T47D (cell line): ENCODE measurements at places on chromosomes 16 and 17.

DNA sequence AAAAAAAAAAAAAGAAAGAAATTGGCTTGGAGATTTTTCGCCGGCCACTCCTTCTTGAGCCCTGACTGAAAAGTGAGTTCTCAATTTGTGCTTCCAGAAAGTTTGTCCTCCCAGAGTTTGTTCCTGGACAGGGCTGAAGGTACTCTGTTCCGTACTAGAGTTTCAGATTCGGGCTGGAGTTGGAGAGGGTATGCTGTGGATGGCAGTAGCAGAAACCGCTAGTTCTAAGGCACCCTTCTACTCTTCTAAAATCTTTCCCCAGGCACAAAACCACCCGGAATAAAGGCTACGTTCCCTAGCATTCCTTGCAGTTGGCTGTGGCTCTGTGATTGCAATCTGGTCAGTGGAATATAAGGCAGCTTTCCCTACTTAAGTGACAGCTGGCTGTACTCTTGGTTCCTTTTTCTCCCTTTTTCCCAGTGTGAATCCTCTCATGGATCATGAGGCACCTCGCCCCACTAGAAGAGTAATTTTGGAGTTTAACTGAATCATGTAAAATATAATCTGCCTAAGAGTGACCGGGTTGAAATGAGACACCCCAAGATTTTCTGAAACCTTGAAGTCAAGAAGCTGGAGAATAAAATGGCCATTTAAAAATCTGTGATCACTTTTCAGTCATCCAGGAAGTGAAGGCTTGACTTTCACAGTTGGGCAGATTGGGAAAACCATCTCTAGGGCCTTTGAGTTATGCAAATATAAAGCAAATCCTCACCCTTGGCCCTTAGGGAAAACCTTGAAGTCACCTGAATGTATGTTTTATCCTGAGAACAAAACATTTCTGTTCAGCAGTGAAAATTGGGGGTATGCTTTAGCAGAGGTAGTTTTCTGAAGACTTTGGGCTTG, 901 bp upstream of the HEATR6 start:
- peak; percentile 54 for DNase-seq

- DNase-seq, result no peak
Observed at GRCh38 chr17:1149869-1150268, 29.9 kb downstream of the ABR start.

DNA sequence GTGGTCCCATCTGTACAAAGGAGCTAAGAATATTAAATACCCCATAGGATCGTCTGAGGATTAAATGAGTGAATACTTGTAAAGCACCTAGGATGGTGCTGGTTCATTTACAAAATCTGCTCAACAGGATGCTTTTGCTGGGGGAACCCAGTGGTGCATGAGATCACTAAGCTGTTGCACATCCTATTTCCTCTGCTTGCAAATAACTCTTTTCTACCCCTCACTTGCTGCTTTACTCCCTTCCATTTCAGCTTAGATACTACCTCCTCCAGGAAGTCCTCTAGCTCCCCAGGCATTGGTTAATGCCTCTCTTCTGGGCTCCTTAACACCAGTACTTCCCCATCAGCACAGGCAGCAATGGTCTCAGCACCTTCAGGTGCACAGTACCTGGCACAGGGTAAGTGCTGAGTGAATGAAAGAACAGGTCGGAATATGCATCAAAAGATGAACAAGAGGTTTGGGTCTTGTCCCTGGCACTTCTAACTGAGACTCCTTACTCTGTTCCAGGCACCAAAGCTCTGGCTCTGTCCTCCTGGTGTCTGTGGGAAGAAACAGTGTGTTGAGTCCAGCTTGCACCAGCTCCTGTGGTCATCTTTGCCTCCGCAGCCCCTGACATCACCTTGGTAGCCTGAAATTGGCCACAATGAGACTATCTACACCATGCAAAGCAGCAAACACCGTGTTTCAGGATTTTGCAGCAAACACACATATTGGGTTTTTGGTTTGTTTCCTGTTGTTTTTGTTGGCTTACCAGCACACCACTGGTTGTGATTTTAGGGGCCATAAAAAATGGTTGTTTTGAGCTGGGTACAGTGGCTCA, 24.1 kb upstream of the IL21R start:
- no peak for DNase-seq

DNA sequence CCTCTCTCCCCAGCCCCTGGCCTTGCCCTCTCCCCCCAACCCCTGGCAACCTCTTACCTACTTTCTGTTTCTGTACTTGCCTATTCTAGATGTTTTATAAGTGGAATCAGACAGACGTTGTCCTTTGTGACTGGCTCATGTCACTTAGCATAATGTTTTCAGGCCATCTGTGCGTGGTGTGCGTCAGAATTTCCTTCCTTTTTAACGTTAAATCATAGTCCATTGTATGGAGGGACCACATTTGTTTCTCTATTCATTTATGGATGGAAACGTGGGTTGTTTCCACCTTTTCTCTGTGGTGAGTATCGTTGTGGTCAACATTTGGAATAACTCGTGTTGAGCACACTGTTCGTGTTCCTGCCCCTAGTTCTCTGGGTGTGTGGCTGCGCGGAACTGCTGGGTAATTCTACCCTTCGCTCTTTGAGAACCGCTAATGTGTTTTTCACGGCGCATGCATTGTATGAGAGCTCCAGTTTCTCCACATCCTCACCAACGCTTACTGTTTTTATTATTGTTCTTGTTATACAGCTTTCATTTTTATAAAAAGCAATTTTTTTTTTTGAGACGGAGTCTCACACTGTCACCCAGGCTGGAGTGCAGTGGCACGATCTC, 26.3 kb downstream of the ACTG1 start:
- no peak for DNase-seq

- no peak for DNase-seq
Observed at GRCh38 chr17:37256627-37257026, 119.2 kb upstream of the C17orf78 start.

GRCh38 chr16:82750068-82750467, 123.3 kb downstream of the CDH13 start:
- no peak for DNase-seq

DNA sequence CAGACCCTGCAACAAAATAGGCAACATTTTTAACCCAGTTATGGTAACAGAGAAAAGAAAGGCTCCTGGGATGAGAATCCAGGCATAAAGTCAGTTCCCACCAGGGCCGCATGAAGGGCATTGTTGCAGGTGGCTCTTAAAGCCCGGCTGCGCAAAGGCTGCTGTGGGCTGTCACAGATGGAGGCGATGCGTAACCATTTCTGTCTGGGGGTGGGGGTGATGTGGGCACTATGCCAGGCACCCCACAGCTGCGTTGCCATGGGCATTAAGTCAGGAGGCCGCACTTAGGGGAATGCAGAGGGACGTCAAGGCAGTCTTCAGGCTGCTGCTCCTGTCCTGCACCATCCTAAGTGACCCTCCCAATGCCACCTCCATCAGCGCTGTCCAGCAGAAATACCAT, 228.4 kb downstream of the CPPED1 start:
- no peak for DNase-seq

- DNase-seq, result no peak
Observed at GRCh38 chr17:65261152-65261551, 124.0 kb downstream of the RGS9 start.

DNA sequence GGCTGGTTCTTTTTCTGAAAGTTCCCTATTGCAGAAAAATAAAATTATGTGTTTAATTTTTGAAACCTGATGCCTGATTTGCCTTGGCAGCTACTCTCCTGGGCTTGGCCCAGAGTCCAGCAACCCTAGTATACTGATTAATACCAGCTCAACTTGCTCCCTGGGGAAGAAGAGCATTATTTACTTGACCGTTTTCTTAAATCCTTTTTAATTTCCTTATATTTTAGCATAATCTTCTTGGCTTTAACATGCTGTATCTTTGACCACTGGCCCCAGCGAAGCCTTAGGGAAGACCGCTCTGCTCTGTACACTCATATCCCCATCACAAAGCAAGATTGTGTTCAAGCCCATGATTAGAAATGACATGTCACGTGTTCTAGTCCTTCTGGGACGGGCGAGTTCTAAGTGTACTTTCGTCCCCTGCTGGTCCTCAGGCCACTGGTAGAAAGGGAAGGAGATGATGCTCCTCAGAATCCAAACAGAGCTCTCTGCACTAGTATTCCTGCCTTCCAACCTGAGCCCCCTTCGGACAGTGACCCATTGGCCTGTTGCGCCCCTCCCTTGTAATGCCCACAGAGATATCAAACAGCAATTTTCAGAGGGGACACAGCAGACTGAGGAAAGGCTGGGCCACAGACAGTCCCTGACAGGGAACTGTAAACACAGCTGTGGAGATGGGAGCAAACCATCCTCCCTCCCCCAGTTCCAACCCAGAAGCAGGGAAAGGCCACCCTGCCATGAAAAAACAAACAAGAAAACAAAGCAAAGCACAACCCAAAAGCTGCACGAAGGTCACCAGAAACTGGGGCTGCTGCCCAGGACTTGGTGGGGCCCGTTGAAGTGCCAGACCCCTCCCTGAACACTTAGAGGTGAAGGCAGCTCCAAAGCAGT, 4.3 kb upstream of the EZH1 start:
- DNase-seq, result no peak

- DNase-seq, result no peak
Observed at GRCh38 chr16:49697631-49698452, 158.1 kb downstream of the ZNF423 start.

DNA sequence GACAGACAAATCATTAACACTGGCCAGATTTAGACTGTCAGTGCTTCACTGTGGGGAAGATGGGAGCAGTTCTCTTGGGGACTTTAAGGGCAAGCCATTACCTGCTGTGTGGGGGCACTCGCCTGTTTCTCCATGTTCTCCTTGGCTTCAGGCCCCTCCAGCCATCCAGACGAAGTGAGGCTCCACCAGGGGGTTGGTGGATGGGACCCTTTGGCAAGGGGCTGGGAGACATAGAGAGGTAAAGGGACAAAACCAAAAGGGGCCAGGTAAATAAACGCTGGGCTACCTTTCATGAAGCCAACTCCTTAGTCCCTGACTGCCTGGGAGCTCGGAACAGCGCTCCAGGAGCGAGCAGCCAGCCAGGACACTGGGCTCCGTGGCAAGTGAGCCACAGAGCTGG, 14.0 kb downstream of the TBX4 start:
- no peak for DNase-seq

DNA sequence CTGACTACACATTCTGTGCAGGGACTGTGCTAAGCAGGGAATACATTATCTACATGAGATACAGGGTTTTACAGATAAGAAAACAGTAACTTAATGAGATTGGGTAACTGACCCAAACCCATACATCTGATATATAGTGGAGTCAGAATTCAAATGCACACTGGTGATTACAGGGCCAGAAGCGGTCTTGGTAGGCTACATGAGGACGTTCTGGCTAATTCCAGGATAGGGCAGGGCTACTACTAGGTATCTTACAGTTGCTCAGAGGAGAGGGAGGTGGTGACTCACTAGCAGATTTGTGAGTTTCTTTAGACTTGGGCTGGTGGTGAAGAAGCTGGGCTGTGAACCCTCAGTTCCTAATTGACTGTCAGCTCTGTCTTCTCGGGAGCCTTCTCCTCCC, 21.4 kb downstream of the TRIM16 start:
- DNase-seq, result no peak

- DNase-seq, result peak; percentile 87
Observed at GRCh38 chr17:40331743-40332641, 23.0 kb downstream of the RARA start.

DNA sequence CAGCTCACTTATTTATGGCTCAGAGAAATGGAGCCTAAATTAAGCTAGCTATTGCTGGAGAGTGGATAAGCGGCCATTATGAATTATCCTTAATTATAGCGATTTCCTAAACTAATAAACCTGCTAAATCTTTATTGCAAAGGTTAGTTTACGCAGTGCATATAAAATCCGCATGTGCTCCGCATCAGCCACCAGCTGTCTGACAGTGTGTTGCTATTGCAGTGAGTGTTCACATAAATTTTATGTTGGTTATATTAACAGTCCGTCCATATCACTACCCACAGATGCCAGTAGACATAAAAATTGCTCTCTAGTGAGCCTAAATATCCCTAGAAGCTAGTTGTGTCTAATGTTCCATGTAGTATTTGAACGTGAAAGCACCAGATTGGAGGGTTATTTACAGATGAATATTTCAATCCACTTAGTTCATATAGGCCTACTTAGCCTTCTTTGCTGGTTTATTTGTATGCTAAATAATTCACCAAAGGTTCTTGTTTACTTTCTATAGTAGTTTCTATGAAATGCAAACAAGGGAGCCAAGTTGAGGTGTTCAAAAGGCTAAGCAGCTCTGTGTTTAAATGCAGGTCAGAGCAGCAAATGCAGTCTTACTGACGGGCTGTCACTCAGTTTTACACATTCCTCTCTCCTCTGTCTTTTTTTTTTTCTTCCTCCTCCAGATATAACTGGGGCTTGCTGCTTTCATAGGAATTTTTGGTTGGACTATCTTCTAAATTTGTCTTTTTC, 219.1 kb downstream of the IRX3 start:
- DNase-seq, result no peak

- DNase-seq, result no peak
Observed at GRCh38 chr17:44359006-44359405, 4.6 kb downstream of the FAM171A2 start.

- no peak for DNase-seq
Observed at GRCh38 chr16:12611006-12611477, 192.6 kb downstream of the CPPED1 start.

DNA sequence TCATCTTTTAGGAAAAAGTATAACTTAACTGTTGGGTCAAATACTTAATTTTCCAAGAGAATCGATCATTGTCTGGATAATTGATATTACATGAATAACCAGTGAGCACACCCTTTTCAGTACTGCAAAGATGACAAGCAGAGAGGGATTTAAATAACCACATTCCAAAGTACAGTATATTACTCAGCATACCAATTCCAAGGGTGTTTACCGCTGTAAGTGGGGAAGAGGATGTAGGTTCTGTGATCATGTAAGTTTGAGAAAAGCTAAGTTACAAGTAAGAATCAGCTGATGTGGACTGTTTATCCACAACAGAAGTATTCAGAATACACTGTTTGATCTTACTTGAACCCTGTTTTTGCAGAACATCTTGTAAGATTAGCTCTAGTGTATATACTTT, 6.1 kb downstream of the GDE1 start:
- DNase-seq, result no peak

GRCh38 chr16:55302635-55303034, 21.4 kb upstream of the IRX6 start:
- no peak for DNase-seq

DNA sequence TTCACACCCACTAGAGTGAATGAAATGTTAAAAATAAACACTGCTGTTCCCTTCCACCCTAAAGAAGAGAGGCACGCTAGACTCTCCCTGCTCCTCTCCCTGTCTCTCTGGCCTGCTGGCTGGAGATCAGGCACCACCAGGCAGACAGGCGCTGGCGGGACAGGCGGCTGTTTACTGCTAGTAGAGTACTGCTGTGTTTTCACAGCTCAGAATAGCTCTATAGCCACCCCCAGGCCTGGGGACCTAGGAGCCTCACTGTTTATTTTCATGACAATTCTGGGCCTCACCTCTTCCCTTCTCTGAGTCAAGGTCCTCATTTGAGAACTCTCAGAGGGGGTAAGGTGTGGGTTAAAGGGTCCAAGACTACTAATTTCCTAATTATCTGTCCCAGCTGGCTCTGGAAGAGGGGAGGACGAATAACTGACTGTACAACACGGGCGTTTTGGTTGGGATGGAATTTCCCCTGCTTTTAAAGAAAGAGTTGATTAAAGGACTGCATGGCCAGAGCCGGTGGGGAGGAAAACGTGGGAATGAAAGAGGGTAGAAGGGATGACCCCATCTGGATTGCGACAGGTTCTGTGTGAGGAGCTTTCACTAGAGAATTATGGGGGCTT, 9.0 kb upstream of the G6PC1 start:
- DNase-seq, result no peak
